Nephron progenitor cell (in vitro differentiated cells): ENCODE measurements at places on chromosomes 1 and 21.
A peak's percentile ranks its signal among the peaks of the same experiment; 100 is the strongest.

- H3K27ac ChIP-seq: no peak overlapping the region
- no peak overlapping the region for H3K4me3 ChIP-seq
- DNase-seq: no peak
- peaks cover 4% of the 10 kb centered on the region for H3K27me3 ChIP-seq
- peaks cover 4% of the 10 kb centered on the region for H3K36me3 ChIP-seq
- H3K4me1 ChIP-seq: peaks cover 54% of the 10 kb centered on the region
These were observed 19.0 kb downstream of the ADORA1 start for GRCh38 chr1:203146537-203146936.

DNA sequence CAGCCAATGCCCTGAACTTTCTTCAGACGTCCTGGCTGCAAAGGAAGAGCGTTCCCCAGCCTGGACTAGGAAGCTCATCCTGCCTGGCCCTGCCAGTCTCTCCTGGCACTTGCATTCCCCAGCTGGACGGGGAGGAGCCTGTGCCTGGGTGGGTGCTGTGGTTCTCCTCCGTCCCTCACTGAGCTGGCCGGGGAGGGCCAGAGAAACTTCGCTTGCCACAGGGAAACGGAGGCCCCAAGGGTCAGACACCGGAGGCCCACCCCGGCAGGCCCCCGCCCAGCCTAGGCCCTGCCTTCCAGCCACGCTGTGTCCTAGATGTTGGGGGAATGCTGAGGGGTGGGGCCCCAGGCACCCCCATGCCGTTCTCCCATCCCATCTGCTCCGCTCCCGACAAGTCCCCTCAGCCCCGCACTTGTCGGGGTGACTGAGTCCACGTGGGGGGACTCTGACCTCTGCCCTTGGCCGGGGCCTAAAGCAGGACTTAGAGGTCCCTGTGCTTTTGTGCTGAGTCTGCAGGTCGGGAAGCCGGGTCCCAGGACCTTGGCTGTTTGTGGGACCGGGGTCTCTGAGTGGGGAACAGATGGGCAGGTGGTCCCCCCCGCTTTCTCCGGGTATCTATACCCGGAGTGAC, 4.8 kb downstream of the FTCD start:
- H3K36me3 ChIP-seq: no peaks in the 10 kb centered on the region
- DNase-seq: peak; percentile 3
- H3K27me3 ChIP-seq: peaks cover 6% of the 10 kb centered on the region
- H3K4me3 ChIP-seq: no peak overlapping the region
- peaks cover 40% of the 10 kb centered on the region for H3K4me1 ChIP-seq

DNA sequence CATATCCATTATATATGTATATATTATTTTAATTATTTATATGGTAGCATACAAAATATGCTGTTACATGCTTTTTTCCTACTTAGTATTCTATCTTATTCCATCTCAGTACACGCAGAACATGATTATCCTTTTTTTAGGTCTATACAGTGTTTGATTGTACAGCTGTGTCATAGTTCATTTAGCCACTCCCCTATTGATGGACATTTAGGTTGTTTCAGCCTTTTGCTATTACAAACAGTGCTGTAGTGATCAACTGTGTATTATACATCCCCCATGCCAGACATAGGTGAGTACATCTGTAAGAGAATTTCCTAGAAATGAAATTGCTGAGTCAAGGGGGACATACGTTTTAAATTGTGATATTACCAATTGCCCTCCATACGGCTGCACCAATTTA, 15.6 kb downstream of the LACTBL1 start:
- H3K27me3 ChIP-seq: peaks cover 8% of the 10 kb centered on the region
- no peak overlapping the region for H3K4me3 ChIP-seq
- no peak for DNase-seq
- no peaks in the 10 kb centered on the region for H3K36me3 ChIP-seq
- no peaks in the 10 kb centered on the region for H3K4me1 ChIP-seq

GRCh38 chr1:224513787-224514209, 79.2 kb upstream of the WDR26 start:
- peaks cover 27% of the 10 kb centered on the region for H3K4me1 ChIP-seq
- peaks cover 12% of the 10 kb centered on the region for H3K27me3 ChIP-seq
- peak; percentile 93 for DNase-seq
- H3K36me3 ChIP-seq: no peaks in the 10 kb centered on the region
- no peak overlapping the region for H3K27ac ChIP-seq
- no peak overlapping the region for H3K4me3 ChIP-seq

GRCh38 chr1:91799159-91799558, 86.8 kb downstream of the TGFBR3 start:
- no peaks in the 10 kb centered on the region for H3K27me3 ChIP-seq
- H3K27ac ChIP-seq: no peak overlapping the region
- no peak for DNase-seq
- H3K4me3 ChIP-seq: no peak overlapping the region
- peaks cover 15% of the 10 kb centered on the region for H3K36me3 ChIP-seq
- H3K4me1 ChIP-seq: peaks cover 20% of the 10 kb centered on the region

- no peaks in the 10 kb centered on the region for H3K36me3 ChIP-seq
- H3K27me3 ChIP-seq: peaks cover 6% of the 10 kb centered on the region
- peak overlapping the region; percentile 49 for H3K4me3 ChIP-seq
- peaks cover 34% of the 10 kb centered on the region for H3K4me1 ChIP-seq
These were observed 56.8 kb downstream of the COL6A1 start for GRCh38 chr21:46038341-46038829.

GRCh38 chr1:54037476-54037875, 15.5 kb downstream of the TMEM59 start:
- H3K4me3 ChIP-seq: no peak overlapping the region
- H3K27me3 ChIP-seq: no peaks in the 10 kb centered on the region
- peaks cover 65% of the 10 kb centered on the region for H3K36me3 ChIP-seq
- no peak for DNase-seq
- H3K4me1 ChIP-seq: no peaks in the 10 kb centered on the region
- H3K27ac ChIP-seq: no peak overlapping the region

- no peaks in the 10 kb centered on the region for H3K36me3 ChIP-seq
- no peaks in the 10 kb centered on the region for H3K27me3 ChIP-seq
- H3K4me3 ChIP-seq: no peak overlapping the region
- DNase-seq: no peak
- H3K4me1 ChIP-seq: peaks cover 11% of the 10 kb centered on the region
These were observed 72.6 kb downstream of the DDR2 start for GRCh38 chr1:162704673-162705424.

DNA sequence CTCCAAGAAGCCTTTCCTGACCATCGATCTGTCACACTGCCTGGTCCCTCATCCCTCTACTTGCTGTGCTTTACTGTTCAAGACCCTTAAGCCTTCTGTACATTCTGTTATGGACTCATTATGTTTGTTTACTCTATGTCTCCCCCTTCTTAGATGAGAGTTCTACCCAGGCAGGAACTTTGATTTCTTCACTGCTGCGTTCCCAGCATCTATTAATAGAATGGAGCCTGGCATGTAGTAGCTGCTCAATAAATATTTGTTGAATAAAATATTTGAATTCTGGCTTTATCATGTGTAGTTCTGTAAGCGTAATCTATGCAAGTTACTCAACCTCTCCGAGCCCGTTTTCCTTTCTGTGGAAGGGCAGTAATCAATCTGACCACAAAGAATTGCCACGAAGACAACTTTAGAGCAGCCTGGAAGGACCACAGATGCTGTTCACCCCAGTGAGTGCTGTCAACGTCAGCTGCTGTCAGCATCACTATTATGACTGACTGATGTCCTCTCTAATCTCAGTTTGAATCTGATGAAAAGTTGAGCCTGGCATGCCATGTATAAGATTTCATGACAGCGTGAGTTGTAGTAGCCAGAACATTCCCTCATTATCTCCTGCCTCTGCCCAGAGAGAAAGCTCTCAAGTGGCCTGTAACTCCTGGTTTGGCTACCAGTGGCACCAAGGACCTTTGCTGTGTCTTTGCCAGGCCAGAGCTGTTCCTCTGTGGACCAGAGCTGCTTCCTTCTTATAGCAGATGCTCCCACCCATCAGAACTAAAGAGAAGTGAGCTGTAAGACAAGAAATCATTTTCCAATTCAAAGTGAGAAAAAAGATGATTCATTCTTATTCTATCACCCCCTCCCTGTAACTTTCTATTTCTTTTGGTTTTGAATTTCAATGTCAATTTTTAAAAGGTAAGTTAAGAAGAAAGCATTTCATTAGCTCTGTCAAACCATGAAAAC, 94.5 kb downstream of the PRDM2 start:
- H3K36me3 ChIP-seq: peaks cover 37% of the 10 kb centered on the region
- no peak for DNase-seq
- H3K27me3 ChIP-seq: peaks cover under 1% of the 10 kb centered on the region
- peaks cover 43% of the 10 kb centered on the region for H3K4me1 ChIP-seq
- no peak overlapping the region for H3K4me3 ChIP-seq

DNA sequence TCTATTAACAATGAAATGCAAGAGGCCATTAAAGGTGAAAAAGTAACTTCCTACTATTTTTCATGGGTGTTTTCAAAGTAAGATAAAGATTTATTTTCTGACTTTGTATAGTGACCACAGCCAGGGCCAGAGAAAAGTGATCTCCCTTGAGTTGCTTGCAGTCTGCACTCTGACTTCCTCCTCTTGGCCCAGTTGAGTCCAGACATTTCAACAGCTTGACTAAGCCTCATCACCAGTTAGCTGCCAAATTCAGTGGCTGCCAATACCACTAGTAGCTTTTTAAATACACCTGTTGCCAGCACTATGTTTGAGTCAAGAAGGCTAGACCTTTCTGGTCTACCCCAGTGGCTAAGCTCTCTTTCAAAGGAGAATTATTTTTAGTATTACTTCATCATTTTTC, 3.7 kb upstream of the NEK7 start:
- DNase-seq: no peak
- no peaks in the 10 kb centered on the region for H3K27me3 ChIP-seq
- H3K27ac ChIP-seq: no peak overlapping the region
- H3K4me3 ChIP-seq: no peak overlapping the region

DNA sequence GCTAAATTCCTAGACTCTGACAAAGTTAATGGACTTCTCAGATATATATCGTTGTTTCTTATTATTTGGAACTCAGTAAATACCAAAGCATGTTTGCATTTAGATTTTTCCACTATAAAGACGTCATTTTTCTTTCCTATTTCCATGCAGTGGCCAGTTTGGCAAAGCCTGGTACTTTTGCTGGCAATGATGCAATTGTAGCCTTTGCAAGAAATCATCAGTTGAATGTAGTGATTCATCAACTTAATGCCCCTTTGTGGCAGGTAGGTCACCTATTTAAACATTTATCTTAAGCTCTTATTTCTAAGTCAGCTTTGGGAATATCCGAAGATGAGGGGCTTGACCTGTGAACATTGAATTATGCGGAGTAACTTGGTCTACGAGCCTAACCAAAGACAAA, 12.0 kb downstream of the OTUD3 start:
- H3K4me3 ChIP-seq: no peak overlapping the region
- H3K4me1 ChIP-seq: no peaks in the 10 kb centered on the region
- H3K36me3 ChIP-seq: peaks cover 65% of the 10 kb centered on the region
- DNase-seq: no peak
- peaks cover 2% of the 10 kb centered on the region for H3K27me3 ChIP-seq

- H3K27me3 ChIP-seq: peaks cover 9% of the 10 kb centered on the region
- H3K4me3 ChIP-seq: no peak overlapping the region
- H3K4me1 ChIP-seq: peaks cover 19% of the 10 kb centered on the region
- no peaks in the 10 kb centered on the region for H3K36me3 ChIP-seq
These were observed 73.8 kb upstream of the ZNF281 start for GRCh38 chr1:200483491-200484143.

DNA sequence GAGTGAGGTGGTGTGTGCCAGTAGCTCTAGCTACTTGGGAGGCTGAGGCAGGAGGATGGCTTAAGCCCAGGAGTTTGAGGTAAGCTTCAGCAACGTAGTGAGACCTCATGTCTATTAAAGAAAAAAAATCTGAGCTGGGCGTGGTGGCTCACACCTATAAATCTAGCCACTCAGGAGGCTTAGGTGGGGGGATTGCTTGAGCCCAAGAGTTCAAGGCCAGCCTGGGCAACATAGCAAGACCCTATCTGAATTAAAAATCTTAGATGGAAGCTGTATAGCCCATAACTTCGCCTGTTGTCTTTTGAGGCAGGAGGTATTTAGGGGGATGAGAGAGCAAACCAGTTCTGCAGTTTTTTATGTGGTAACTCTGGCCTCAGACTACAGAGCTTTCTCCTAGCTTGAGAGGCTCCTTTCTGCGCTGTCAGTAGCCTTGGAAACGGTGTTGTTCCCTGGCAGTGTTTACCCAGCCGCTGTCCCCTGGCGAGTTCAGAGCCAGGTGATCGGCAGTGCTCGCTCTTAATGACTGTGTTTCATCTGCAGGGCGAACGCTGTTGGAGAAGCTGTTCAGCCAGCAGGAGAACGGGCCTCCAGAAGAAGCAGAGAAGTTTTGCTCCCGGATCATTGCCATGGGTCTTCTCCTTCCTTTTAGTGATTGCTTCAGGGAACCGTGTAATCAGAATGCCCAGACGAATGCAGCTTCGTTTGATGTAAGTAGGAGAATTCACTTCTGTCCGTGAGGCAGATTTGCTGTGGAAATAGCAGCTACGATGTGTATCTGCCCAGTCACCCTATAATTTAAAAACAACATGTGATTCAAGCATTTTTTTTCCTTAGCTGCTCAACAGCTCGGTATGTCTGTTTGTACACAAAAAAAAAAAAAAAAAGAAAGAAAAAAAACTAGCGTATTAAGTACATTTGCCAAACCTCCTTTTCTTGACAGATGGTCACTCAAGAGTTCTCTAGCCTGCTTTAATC, 31.2 kb downstream of the FMN2 start:
- DNase-seq: peak; percentile 31
- peak overlapping the region; percentile 96 for H3K27ac ChIP-seq
- H3K4me3 ChIP-seq: no peak overlapping the region

DNA sequence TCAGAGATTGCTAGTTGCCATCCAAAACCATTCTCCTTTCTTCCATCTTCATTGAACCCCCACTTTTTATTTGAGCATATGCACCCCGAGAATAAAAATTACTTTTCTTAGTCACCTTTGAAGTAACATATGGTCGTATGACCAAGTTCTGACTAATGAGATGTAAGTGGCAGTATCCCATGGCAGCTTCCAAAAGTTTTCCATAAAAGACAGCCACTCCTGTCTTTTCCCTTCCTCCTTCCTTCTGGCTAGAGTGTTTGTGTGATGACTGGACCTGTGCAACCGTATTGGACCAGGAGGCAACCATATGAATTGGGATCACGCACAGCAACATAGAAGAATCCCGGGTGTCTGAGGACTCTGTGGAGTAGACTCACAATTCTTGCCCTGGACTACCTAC, 41.1 kb upstream of the CCSAP start:
- no peaks in the 10 kb centered on the region for H3K36me3 ChIP-seq
- peaks cover 12% of the 10 kb centered on the region for H3K27me3 ChIP-seq
- peaks cover 41% of the 10 kb centered on the region for H3K4me1 ChIP-seq
- H3K4me3 ChIP-seq: no peak overlapping the region
- DNase-seq: no peak
- no peak overlapping the region for H3K27ac ChIP-seq

- DNase-seq: no peak
- H3K4me3 ChIP-seq: no peak overlapping the region
- H3K27me3 ChIP-seq: peaks cover 11% of the 10 kb centered on the region
- no peak overlapping the region for H3K27ac ChIP-seq
These were observed 47.2 kb upstream of the SYT14 start for GRCh38 chr1:209890641-209891330.

GRCh38 chr1:184222652-184223052, 164.2 kb upstream of the C1orf21 start:
- H3K27ac ChIP-seq: no peak overlapping the region
- DNase-seq: peak; percentile 44
- peaks cover 17% of the 10 kb centered on the region for H3K27me3 ChIP-seq
- H3K4me3 ChIP-seq: no peak overlapping the region
- H3K4me1 ChIP-seq: peaks cover 16% of the 10 kb centered on the region

- no peaks in the 10 kb centered on the region for H3K36me3 ChIP-seq
- no peak overlapping the region for H3K27ac ChIP-seq
- no peak for DNase-seq
- peaks cover 57% of the 10 kb centered on the region for H3K4me1 ChIP-seq
- no peak overlapping the region for H3K4me3 ChIP-seq
These were observed 72.0 kb upstream of the CLDN14 start for GRCh38 chr21:36551731-36552433.
